Lower leg skin (tissue), 4 donors: ENCODE measurements at places on chromosomes 1 and 21. TPM values are rescaled to one million over a fixed set of nuclear protein-coding genes. Genes with fewer than 3 reads are reported as not detected.

Gene IVL
- total RNA-seq = 322 TPM

Gene SPOCD1
- total RNA-seq = 0.51 TPM

Gene FAM177B
- total RNA-seq = not detected

DNA sequence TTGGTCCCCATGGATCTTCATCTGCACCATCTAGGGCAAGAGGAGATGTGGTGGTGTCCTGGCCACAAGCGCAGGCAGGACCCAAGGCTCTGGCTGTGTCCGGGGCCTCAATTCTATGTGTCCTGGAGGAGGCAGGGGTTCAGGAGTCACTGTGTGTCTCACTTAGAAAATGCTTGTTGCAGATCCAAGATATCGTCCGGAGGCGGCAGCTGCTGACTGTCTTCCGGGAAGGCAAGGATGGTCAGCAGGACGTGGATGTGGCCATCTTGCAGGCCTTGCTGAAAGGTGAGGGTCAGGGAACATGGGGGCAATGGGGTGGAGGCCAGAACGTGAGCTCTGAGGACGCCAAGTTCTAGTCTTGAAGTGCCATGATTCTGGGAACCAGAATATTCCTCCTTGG is 29.1 kb downstream of the TRPM2 start:
- no peak for DNase-seq

- DNase-seq = no peak
These were observed 35.5 kb downstream of the CAPN2 start for GRCh38 chr1:223747838-223748335.

GRCh38 chr21:39346206-39346605 is 2.7 kb downstream of the HMGN1 start:
- no peak for DNase-seq
